ENCODE measurements at places on chromosomes 2 and 18. TPM values are rescaled to one million over a fixed set of nuclear protein-coding genes. Genes with fewer than 3 reads are reported as not detected.

DNA sequence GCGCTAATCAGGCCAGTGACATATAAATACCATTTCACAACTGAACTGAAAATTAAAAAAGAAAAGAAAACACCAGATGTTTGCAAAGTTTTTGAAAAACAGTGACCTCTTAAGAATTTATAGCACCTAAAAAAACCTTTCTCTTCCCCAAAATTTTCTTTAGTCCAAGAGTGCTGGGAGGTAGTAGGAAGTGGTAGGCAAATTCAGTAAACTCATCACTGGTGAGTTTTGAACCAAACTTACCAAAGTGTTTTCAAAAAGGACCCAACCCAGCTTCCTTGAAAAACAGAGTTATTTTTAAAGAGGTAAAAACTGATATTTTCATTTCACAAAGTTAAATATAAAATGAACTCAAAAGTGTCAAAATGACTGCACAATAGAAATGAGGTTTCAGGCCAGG is 90.4 kb downstream of the TMEM247 start:
- no peak for DNase-seq

- DNase-seq = no peak
Measured at GRCh38 chr2:19787134-19787533, 114.6 kb downstream of the TTC32 start.

DNA sequence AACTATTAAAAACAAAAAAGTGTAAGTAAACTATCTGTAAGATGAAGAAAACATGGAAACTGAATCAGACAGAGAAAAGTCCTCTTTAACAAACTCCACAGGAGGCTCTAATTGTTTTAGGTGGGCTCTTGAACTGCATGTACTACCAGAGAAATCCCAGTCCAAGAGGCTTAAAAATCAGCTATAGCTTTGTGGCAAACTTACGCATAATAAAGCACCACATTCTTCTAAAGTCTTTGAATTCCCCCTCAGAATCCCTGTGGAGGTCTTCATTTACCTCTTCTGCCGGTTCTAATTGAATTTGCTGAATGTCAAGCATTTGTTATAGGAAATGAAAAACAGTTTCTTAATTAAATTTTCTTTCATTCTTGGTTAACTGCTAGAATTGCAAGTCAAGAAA is 40.8 kb downstream of the CHN1 start:
- no peak for DNase-seq

DNA sequence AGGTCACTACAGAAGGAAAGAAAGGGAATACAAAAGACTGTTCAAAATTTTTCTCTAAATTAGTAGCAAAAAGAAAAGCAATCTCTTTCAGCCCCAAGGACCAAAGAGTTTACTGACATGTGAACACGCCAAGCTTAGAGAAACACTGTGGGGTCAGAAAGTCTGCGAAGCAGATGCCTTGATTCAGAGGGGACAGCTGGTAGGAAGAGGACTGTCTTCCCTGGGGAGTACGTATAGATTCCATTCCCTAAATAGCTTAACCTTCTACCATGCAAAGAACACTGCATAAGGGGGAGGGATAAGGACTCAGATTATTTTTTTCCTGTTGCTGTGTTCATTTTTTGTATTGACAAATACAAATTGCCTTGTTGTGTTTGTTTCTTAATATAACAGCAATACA is 96.1 kb downstream of the IRS1 start:
- no peak for DNase-seq

- no peak for DNase-seq
Measured at GRCh38 chr18:6836331-6836730, 106.8 kb downstream of the ARHGAP28 start.

GRCh38 chr2:210169516-210170195 is 1.6 kb downstream of the KANSL1L start:
- DNase-seq = no peak

GRCh38 chr2:121342751-121343150 is 57.7 kb upstream of the TFCP2L1 start:
- DNase-seq = no peak

GRCh38 chr2:10448576-10449485 is 704 bp upstream of the ODC1 start:
- peak; percentile 73 for DNase-seq

GRCh38 chr2:68290901-68291300 is 28.8 kb downstream of the CNRIP1 start:
- DNase-seq = no peak

DNA sequence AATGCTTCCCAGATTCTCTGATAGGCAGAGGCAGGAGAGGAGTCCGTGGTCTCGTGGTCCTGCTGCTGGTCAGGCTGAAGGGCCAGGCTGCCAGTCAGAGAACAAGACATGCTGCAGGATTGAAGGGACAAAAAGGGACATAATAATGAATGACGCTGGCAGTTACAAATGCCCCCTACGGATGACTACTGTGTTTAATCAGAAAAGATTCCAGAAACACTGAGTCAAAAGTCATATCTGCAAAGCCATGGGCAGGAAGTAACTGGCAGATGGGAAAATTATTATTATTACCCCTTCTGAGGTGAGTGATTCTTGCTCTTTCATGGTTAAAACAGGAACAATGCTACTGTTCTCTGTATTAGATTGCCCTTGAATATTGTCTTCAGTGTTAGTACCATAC is 19.0 kb downstream of the LCT start:
- DNase-seq = no peak

- DNase-seq = no peak
Measured at GRCh38 chr2:216083464-216084281, 2.0 kb downstream of the TMEM169 start.

DNA sequence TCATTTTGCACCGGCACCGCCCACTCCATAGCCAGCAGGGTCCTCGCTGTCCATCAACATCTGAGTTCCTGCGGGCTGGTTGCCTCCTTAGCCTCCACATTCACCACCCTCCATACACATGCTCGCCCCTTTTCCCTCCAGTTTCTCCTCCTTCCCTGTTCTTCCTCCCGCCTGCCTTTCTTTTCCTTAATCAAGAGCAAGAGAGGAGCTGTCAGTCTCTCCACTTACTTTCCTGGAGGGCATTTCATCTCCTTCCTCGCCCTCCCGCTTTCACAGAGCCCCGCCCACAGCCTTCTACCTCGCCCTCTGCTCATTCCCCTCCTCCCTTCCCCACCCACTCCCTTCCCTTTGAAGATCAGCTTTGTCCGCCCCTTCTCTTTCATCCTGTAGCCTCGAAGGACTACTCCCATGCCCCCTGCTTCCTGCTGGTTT is 13.8 kb upstream of the ZBTB7C start:
- no peak for DNase-seq

DNA sequence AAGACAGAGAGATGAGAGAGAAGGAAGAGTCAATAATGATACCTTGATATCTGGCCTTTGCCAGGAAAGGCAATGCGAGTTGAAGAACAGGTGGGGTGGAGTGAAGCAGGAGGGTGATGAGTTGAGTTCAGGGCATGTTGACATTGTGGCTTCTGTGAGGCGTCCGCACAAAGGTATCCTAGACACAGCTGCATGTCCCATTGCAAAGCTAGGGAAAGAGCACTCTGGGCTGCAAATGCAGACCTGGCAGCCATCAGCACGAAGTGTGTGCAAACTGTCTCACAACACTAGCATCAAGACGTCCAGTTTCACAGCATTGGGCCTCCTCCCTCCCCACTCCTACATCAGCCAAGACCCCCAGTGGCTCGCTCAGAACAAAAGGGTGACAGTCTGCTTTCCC is 36.1 kb downstream of the TEX51 start:
- DNase-seq = no peak

DNA sequence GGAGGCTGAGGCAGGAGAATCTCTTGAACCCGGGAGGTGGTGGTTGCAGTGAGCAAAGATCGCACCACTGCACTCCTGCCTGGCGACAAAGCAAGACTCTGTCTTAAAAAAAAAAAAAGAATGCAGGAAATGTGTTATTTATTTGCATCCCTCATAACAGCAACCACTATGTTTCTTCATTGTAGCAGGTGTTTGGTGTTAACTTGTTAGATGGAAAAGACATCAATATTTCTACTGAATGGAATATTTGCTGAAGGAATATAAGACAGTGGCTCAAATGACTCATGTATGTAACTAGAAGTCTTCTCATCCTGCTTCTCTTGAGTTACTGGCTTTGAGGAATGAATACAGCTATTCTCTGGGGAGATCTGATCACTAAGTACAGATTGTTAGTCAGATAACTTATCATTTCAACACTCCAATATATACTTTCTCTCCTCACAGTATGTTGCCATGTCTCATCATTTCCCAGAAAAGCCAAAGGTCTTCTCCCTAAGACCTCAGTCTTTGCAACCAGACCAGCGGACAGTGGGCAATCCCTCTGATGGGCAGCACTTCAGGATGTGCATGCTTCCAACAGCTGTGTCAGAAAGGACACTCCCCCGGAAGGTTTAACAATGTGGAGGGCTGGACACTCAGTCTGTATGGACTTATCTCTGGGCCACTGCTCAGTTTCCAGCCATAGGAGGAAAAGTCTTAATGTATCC is 104.4 kb upstream of the STK17B start:
- no peak for DNase-seq

DNA sequence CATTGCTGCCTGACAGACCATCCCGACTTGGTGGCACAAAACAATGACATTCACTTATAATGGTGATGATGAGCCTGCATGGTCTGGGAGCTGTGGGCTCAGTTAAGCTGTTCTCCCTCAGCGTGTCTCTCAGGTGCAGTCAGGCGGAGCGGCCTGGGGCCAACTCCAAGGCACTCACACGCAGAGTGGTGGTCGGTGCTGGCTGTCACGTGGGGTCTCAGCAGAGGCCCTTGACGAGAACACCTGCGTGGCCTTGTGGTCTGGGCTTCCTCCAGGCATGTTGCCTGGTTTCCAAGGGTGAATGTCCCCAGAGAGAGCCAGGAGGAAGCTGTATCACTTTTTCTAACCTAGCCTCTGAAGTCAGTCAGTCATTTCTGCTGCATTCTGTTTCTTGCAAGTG is 29.8 kb downstream of the ARMC9 start:
- DNase-seq = no peak

GRCh38 chr18:75612456-75612855 is 185.0 kb upstream of the SMIM21 start:
- DNase-seq = no peak

- no peak for DNase-seq
Measured at GRCh38 chr18:30044496-30044895, 998.0 kb downstream of the DSC3 start.

- DNase-seq = no peak
Measured at GRCh38 chr2:83196225-83196624, 1262.9 kb downstream of the SUCLG1 start.

- DNase-seq = no peak
Measured at GRCh38 chr2:113888641-113889470, 1.0 kb upstream of the ACTR3 start.

GRCh38 chr2:505941-506340 is 171.3 kb downstream of the TMEM18 start:
- DNase-seq = no peak

DNA sequence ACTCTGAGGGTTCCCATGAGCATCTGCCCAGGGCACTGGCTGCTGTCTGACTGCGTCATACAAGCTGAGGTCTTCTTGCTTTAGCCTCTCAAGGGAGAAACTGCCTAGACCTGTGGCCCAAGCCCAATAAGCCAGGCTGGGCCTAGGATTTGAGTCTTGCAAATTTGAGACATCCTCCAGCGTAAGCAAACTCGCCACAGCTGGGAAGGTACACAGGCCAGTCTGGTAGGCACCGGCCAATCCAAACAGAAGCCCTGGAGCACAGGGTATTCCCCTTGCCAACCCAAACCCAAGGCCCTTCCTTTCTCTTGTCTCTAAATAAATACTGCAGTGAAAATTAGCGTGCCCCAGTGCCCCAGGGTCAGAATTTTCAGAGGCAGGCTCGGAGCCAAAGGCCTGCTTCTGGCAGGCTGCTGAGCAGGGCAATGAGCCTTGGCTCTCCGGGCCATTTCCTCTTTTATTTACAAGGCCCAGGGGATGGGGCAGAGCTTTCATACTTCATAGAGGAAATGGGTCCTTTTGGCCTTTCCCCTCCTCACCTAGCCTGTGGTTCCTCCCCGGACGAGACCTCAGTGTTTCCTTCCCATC is 33.3 kb downstream of the POLR1A start:
- DNase-seq = peak; percentile 68

GRCh38 chr2:34815052-34815741 is 1216.1 kb upstream of the FAM98A start:
- DNase-seq = no peak

DNA sequence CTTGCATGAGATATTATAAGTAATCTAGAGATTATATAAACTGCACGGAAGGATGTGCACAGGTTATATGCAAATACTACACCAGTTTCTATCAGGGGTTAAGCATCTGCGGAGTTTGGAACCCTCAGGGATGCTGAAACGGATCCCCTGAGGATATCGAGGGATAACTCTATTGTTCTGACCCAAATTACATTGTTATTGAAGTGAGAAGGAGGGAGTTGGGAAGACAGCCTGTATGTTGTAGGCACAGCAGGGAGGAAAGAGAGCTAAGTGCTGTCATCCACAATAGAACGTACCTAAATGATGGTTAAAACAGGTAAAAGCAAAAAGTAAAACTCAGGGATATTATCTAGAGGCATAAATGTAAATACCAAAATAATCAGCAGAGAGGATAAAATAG is 44.6 kb upstream of the SMAD2 start:
- DNase-seq = no peak

GRCh38 chr2:21535826-21536225 is 412.1 kb downstream of the TDRD15 start:
- no peak for DNase-seq

DNA sequence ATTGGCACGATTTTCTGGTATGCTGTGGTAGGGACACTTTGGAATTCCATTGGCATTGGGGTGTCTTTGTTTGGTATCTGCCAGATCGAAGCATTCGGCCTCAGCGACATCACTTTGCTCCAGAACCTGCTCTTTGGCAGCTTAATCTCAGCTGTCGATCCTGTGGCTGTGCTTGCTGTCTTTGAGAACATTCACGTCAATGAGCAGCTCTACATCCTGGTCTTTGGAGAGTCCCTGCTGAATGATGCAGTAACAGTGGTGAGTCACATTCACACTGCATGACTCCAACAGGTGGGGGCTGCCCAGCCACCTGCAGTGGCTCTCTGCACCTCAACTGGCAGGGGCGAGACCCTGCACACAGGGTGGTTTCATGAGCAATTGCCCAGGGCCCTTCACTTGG is 38.4 kb downstream of the SLC9A2 start:
- no peak for DNase-seq

Gene OSBPL6
- total RNA-seq = 0.66 TPM

Gene RASGRP3
- 5.4 TPM for total RNA-seq

Gene PSMA8
- total RNA-seq = not detected

Gene FIGN
- 12.4 TPM for total RNA-seq

Gene SERPINB4
- total RNA-seq = not detected

Gene ACYP2
- total RNA-seq = 25.1 TPM

Gene CNDP1
- total RNA-seq = not detected

Gene CRYGD
- total RNA-seq = not detected

Gene PER2
- total RNA-seq = 8.2 TPM

Gene CERS6
- 38.7 TPM for total RNA-seq

Gene FTCDNL1
- 2.9 TPM for total RNA-seq

Gene CRYGC
- not detected for total RNA-seq

Gene USP14
- total RNA-seq = 33.3 TPM

Gene LAMA1
- total RNA-seq = 3.0 TPM

Gene VWC2L
- not detected for total RNA-seq

Gene RTP5
- not detected for total RNA-seq

Gene CAPN14
- total RNA-seq = not detected

Gene AQP12B
- not detected for total RNA-seq

Gene TFCP2L1
- 0.63 TPM for total RNA-seq

Gene SCN7A
- total RNA-seq = 160 TPM

Gene COBLL1
- 190 TPM for total RNA-seq

All from tibial nerve (tissue), 4 donors.